ENCODE measurements at places on chromosomes 5 and 9.

- no peak for DNase-seq
Measured at GRCh38 chr5:107576736-107577393, 93.9 kb downstream of the EFNA5 start.

DNA sequence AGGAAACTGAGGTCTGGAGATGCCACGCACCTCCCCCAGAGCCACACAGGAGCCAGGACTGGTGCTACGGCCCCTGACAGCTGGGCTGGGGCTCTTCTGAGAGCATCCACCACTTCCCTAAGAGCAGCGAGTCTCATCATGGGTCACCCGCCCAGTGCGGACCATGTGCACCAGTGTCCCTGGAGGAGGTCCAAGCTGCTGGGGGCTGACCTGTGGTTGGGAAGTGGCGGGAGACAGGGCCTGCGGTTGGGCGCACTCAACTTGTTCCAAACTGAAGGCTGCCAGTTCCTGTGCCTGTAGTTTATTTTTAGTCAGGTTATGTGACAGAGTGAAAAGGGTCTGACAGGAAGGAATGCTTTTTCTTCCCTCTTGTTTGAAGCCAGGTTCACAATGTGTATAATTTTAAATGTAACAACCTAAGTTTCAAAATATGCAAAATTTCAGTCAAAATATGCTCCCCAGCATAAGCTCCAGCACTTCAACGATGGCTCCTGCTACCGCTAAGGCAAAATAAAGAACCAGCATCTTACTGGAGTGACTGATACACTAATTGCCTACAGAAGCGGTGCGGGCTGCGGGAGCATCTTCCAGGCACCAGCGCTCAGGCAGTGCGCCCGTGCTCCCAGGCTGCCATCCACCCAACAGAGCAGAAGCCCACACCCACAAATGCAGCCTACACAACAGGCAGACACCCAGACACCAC, 14.8 kb downstream of the BARHL1 start:
- no peak for DNase-seq

DNA sequence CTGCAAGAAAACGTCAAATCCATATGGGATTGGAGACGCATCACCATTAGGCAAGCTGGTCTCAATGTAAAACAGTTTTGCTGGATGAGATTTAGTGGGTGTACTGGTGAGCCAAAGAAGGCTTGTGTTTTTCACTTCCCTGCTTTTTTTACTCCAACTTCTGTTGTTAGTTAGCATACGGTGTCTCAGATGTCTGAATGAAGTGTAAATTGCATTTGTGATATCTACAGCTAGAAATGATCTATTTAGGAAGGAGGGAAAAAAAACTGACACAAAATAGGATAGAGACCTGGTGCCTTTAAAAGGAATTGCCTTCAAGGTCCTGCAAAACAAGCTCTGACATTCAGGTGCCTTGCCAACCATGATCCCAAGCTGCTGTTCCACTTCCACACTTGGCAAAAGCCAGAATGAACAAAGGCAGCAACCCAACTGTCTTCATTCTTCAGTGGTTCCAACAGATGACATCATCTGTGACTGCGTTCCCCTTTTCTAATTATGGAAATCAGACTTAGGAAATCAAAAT, 104.2 kb upstream of the RAI14 start:
- DNase-seq: no peak

DNA sequence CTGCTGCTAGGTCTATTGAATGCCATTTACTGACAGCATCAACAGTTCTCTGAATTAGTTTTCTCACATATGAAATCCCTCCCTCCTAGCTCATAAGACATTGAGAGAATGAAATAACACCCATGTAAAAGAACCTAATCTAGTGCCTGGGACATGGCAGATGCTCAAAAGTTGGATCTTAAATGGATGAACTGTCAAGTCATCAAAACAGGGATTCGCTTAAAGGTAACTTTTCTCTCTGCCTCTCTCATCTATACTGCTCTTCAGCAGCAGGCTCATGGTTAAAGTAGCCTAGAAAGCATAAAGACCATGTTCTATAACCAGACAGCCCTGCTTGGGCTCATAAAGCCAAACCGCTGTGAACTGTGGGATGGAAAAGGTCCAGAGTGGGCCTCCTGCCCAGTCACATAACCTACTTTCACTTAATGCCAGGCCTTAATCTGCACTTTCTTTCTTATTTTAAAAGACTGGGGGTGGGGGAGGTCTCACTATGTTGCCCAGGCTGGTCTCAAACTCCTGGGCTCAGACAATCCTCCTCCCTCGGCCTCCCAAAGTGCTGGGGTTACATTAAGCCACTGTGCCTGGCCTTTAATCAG, 3.7 kb downstream of the TMEM245 start:
- no peak for DNase-seq

DNA sequence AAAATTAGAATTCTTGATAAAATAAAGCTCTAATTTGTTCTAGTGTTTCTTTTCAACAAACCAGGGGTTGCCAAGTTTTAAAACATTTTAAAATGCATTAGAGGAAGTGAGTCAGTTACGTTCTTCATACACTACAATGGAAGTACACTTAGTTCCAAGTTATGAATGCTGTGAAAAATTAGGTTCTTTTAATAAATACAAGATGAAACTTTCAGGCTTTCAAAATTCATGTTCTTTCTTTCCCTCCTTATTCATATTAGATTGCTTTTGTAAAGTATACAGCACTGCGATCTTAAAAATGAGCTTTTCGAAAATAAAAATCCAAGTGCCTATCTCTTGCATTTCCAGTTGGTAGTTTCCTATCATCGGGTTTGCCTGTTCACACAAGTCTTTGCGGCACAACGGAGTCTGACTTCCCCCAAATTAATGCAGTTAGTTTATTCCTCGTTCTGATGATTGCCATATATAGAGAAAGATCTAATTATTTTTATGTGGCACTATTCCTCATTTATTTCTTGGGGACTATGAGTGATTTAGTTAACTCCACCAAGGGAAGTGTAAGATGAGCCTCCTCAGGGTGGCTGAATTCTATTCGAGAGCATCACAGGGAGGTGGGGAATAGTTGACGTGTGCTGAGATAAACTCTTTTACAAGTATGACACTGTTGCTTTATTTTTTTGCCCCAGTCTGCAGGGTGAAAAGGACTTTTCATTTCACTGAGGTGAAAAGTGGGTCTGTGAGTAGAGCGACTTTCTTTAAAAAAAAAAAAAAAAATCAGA, 238.2 kb downstream of the CD180 start:
- no peak for DNase-seq

Measured in stimulated activated CD4-positive, alpha-beta T cell treated with anti-CD3 and anti-CD28 coated beads, Interleukin-4, amount 100 ng/mL, for 4 hours (primary cell).